ENCODE measurements at places on chromosomes 3 and 15.

GRCh38 chr3:60182697-60183096, 1068.6 kb downstream of the FHIT start:
- no peak for DNase-seq

DNA sequence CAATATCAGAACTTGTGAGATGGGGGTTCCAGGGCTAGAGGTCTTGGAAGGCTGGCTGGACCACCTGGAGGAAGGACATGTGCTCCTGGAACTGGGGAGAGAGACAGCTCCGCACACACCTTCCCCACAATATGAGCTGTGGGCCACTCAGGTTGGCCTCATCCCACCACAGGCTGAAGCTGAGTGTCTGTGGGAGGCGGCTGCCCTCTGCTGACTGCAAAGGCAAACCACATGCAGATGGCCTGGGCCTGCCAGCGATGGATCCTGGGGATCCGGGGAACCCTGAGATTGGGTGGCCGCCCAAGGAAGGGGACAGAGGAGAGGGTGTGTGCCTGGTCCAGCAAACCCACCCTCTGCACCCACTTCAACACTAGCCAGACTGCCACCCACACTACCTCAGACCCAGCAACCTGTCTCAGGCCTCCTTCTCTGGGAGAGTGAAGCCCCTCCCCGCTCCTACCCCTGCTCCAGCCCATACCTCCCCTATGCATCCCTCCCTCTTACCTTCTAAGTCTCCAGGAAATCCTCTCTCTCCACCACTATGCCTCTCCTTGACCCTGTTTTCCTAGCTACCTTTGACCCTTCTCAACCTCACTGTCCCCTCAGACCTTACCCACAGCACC, 44.8 kb downstream of the CYP11A1 start:
- peak; percentile 66 for DNase-seq

DNA sequence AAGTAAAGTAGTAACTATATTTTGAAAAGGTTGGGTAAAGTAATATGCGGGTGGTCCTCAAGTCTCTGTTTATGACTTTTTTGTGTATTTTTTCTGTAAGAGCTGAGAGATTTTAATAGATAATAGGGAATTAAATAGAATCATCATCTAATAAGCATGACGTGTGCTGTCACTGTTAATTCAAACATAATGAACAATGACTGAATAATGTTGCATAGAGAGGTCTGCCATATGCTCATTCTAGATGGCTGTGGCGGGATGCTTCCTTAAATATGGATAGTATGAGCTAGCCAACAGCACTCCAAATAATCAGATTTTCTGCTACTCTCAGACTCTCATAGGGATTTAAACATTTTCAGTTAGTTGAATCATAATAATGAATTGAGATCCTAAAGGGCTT, 302.8 kb upstream of the RBMS3 start:
- no peak for DNase-seq

DNA sequence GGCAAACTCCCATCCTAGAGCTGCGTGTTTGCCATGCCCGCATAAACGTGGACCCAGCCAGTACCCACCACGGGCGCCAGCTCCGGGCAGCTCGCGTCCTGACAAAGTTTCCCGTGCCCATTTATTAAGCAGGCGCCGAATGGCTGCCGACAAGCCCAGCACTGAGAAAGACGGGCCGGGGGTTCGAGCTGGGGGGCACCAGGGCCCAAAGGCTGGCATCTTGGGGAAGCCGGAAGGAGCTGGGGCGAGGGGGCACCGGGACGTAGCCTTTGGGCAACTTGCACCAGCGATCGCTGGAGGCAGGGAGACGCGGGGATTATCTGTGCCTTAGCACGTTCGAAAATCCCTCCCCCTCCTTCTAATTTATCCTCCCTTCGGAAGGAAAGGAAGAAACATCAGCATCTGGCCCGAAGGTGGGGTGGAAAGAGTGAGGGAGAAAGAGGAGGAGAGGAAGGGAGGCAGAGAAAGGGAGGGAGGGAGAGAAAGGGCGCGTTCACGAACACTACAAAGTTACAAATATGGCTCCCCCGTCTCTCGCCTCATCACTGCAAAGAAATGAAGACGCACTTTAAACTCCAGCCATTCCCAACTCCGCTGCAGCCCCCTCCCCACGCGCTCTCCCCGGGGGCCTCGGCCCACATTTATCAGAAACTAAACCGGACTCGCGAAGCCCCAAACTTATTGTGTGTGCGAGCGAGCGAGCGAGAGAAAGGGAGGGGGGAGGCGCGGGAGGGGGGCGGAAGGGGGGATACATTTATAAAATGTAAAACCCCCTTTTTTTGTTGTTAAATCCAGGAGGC, 1.0 kb downstream of the ANP32A start:
- DNase-seq = peak; percentile 56

GRCh38 chr15:42508263-42508690, 12.8 kb downstream of the SNAP23 start:
- DNase-seq = no peak

DNA sequence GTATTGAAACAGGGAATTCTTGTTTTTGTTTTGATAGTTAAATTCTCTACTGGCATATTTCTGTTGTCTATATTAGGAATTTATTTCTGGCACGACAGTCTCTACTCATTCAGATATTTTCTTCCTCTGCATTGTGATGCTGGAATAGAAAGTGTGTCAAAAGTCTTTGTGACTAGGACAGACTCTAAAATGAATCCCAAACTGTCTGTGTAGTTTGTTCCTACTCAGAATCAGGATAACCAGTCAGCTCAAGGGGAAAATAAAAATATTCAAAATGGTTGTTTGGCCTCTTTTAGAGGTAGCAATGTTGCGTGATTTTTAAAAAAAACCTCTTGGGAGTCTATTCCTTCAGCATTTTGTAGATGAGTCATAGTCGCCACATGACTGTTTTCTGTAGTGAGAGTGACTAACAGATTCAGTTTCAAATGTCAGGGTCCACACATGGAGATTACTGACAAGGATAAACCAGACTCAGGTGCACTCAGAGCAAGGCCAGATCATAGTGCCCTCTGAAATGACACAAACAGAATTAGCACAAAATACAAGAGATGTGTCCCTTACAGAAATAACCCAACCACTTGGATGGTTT, 13.1 kb downstream of the SLC7A14 start:
- peak; percentile 72 for DNase-seq

DNA sequence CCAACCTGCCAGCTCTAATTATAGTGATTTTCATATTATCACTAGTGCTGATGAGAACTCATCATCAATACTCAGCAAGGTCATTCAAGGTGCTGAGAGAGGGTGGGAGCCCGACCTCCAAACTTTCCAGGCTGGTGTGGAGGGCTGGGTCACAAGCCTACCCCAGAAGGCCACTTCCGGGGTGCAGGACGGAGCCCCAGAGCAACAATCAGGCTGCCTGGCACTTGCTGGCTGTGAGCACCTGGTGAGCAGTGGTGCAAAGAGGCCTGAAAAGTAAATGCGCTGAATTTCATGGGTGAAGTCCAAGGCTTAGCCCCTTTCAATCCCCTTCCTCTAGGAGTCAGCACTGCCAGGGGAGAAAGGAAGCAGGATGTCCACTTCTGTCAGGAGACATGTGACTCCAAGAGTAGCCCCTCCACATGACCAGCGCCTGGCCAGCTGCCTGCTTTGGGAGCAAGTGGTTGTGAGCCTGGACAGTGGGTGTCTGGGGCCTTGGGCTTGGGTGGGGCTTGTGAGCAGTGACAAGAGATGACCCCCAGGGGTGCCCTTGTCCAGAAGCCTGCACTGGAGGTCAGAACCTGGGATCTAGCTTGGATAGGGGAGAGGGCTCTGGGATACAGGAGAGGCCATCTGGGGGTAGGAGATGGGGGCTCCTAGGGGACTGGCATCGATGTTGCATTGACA, 165.0 kb upstream of the TLE3 start:
- no peak for DNase-seq

- no peak for DNase-seq
These were observed 915.0 kb upstream of the GBE1 start for GRCh38 chr3:82676356-82677026.

Measured in kidney tubule cell (primary cell).